Lower lobe of right lung (tissue), 2 donors: ENCODE measurements at places on chromosomes 11 and 22.

- peak; percentile 56 for DNase-seq
These were observed 1.3 kb downstream of the PLEKHA7 start for GRCh38 chr11:17012712-17013547.

GRCh38 chr11:3615998-3616397 lies 25.8 kb downstream of the ART5 start:
- DNase-seq: no peak

DNA sequence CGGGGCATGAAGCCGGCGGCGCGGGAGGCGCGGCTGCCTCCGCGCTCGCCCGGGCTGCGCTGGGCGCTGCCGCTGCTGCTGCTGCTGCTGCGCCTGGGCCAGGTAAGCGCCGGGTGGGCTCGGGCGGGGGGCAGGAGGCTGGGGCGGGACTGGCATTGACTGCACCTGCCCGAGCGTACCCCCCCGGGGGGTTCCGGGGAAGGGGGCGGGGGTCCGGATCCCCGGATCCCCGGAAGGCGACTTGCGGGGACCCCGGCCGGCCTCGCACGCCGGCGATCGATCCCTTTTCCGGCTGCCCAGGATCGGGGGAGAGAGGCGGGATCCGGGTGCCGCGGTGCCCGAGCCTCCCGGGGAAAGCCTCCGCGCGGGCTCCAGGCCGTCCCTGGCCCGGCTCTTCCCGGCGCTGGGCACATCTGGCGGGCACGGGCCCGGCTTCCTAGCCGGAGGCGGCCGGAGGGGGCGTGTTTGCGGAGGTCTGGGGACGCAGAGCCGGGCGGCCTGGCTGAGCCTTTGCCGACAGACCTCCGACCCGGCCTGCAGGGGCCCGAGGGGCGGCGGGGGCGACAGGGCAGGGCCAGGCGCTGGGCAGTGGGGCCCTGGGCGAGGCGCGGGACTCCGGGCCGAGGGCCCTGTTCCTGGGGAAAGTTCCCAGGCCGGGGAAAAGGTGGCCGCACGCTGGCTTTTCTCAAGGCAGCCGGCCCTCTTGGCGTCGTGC lies 705 bp downstream of the PTPRJ start:
- DNase-seq: peak; percentile 75

- DNase-seq: no peak
These were observed 69.3 kb downstream of the LRP5 start for GRCh38 chr11:68381716-68382115.

- no peak for DNase-seq
These were observed 12.9 kb downstream of the OR51L1 start for GRCh38 chr11:5007561-5007960.

DNA sequence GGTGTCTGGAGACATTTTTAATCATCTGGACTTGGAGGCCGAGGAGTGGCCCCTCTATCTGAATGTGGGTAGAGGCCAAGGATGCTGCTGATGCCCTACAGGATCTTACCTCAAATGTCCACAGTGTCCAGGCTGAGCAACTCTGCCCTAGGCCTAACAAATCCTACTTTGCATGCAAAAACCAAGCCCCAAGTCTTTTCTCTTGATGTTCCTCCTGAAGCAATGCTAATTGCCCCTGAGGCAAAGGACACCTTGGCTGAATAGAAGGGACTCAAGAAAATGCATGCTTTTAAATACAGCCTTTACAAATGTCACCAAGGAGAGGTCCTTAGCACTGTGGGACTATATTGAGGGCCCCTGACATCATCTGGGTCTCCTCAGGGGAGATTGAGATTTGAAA lies 43.8 kb upstream of the PHF21B start:
- no peak for DNase-seq

DNA sequence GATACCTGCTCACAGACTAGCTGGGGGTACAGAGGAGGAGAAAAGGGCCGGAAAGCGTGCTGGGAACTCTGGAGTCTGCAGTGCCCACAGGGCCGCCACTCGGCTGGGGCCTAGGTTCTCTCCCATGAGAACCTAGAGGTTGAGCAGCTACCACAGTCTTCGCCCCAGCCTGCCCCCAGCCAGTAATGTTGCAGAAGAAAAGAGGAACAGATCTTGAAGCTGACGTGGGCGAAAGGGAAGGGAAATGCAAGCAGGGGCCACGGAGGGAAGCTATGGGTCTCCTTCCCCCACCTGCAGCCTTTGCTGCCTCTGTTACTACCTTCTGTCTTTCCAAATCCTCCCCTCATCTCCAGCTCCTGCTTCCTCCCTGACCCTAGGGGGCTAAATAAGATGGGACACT lies 28.8 kb upstream of the P2RY2 start:
- DNase-seq: peak; percentile 70

- DNase-seq: peak; percentile 74
These were observed 7.8 kb downstream of the LARGE2 start for GRCh38 chr11:45930031-45930794.

- DNase-seq: no peak
These were observed 385.5 kb upstream of the ANO5 start for GRCh38 chr11:21807350-21807749.

DNA sequence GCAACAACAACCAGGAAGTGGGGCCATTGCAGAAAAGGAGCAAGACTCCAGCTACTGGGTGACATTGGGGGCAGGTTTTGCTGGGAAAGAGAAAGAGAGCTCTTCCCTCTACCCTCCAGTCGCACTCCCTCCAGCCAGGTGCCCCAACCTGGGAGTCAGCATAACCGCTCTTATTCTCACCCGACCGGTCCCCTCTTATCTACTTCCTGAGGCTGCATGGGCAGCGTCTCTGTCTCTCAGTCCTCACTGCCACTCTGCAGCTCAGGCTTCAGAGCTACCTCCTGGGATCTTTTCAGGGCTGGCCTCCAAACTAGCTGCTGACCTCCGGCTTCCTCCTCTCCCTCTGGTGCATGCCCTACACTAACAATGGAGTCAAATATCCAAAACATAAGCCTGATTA lies 5.1 kb downstream of the ZNF70 start:
- DNase-seq: no peak

DNA sequence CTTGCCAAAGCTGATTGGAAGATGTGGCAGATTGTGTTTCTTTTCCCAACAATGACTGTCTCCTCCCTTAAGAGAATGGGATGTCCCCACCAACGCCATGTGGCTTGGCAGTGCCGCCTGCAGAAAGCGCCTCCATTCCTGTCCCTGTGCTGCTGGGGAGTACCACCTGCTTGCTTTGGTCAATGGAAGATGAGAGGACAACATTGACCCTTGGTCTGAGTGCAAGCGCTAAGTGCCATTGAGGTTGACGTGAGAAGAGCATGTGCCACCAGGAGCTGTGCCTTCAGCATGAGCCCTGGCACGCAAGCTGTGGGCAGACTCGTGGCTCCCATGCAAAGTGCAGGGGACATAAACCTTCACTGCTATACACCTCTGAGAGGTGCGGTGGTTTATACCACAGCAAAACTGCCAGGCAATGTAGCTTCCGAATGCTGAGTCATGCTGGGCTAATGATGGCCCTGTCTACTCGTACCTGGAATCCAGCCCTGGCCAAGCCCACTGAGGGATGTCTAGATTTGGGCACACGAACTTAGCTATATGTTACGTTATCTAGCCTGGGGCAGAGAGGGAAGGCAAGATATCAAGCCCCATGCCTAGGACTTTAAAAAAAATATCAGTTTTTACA lies 41.9 kb downstream of the MYEOV start:
- no peak for DNase-seq

DNA sequence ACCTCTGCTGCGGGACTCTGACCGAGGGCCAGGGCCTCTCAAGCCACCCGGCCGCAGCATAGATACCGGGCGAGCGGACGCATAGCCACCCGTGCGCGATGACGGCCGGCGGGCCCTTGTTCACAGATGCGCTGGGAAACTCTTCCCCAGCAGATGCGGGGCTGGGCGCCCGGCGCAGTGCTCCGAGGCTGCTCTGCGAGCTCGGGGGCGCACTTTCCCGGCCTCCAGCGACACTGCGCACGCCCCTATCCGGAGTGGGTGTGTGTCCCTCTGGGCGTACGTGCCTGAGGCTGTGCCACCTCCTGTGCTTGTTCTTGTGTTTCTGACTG lies 104.7 kb upstream of the E2F8 start:
- DNase-seq: no peak

DNA sequence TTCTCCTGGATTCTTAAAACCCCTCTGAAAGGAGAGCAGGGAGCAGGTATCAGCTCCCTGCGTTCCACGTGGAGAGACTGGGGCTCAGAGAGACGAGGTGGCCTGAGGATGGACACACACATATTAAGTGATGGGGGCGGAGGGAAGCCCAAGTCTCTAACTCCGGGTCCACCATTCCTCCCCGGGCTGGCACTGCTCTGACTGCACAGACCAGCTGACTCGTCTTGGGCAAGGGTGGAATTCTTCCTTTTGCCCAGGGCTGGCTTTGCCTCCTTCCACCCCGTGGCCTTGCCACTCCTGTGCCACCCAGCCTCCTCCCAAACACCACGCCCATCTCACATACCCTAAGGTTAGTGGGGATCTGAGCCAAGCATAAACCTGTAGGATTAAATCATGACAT lies 65.0 kb downstream of the BUD13 start:
- no peak for DNase-seq

DNA sequence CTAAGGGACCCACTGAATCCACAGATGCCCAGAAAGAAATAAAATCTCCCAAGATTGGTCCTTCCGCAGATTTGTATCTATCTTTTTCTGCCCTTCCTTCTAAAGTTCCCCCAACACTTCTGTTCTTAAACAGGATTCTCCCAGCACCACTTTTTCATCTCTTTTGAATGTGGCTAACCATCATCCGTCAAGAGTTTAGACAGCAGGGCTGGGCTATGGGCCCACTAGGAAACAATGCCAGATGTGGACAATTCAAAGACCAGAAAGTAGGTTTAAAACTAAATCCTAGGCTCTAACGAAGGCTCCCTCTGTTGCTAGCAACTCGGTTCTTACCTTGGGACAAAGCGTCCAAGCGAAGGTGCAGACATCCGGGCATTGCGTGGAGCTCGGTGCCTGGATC lies 100.0 kb downstream of the AMBRA1 start:
- no peak for DNase-seq

DNA sequence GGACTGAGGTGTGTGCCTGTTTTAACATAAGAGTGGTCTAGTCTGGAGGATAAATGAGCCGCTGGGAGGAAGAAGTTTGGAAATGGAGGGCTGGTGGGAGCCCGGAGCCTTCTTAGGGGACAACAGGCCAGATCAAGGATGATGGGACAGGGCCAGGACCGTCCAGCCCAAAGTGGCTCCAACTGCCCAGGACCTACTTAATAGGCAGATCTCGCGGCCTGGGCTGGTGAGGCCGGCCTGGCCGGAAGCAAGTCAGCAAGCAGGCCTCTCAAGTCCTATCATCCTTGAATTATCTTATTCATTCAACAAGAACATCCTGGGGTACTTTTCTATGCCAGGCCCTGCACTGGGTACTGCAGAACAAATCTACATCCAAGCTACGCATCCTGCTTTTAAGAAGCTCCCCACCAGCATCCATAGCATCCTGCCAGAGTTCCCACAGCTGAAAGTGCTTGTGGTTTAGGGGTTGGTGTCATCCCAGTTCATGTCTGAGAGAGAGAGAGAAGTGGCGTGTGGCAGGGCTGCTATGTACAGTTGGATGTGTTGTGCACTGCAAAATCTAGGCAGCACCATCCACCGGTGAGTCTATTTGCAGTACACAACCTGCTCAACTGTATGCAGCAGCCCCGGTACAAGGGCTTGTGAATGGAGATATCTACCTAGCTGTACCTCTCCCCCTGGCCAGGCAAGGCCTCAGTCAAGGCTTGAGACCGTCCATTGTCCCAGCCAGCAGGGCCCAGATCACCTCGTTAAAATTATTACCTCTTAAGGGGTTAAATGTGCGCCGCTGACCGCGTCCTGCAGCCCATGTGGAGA lies 82.1 kb downstream of the FBLN1 start:
- peak; percentile 39 for DNase-seq

DNA sequence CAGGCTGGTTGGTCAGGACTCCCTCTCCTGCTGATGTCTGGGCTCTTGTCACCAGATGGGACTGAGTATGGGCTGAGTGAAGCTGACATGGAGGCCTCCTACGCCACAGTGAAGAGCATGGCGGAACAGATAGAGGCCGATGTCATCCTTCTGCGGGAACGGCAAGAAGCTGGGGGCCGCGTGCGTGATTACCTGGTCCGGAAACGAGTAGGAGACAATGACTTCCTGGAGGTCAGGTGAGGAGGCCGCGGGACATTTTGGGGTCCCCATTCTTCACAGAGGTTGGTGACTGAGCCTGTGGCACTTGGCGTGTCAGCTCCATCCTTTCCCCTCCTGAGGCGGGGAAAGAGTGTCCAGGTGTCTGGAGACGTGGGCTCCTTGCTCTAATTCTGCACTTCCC lies 10.1 kb downstream of the GTPBP1 start:
- no peak for DNase-seq

DNA sequence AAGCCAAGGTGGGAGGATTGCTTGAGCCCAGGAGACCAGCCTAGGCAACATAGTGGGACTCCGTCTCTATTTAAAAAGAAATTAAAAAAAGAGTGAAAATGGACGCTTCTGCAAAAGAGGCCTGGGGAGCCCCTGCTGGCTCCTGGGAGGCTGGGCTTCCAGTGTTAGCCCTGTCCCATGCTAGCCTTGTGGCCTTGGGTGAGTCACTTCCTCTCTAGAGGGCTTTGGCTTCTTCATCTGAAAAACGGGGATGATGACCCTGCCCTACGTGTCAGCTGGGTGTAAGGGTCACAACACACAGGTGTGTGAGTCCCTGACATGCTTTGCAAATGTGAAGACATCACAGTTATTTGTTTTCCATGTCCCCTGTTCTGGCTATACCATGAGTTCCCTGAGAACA lies 32.8 kb downstream of the FAM227A start:
- DNase-seq: no peak

- DNase-seq: no peak
These were observed 101.8 kb downstream of the USP35 start for GRCh38 chr11:78290293-78291176.
